Right forelimb (tissue), 1 donor: ENCODE measurements at places on chromosomes 1 and 21.

DNA sequence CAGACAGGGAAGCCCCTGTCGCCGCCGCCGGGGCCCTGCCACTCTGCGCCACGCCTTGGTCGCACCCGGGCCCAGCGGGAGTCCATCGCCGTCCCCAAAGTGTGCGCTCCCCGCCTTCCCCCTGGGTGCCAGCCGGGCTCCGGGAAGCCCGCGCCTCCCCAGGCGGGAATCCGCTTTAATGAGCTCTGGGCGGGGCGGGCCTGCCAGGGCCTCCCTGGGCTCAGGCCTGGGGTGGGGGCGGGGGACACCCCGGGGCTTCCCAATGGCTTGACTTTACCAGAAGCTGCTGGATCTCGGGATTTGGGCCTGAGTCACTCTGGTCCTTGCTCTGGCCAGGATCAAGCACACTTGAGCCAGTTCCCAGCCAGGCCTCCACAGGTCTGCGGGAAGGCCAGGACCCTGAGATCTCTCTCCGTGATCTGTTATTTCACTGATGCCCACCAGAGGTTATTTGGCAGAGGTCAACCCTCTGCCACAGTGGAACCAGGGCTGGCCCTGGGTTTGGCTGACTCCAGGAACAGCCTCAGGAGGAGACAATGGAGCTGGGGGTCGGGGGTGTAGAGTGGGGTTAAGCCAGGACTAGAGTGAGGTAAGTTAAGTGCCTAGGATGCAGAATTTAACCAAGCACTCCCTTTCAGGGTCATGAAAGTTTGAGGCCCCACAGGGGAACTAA is 178.4 kb upstream of the EDN2 start:
- peak; percentile 67 for DNase-seq

DNA sequence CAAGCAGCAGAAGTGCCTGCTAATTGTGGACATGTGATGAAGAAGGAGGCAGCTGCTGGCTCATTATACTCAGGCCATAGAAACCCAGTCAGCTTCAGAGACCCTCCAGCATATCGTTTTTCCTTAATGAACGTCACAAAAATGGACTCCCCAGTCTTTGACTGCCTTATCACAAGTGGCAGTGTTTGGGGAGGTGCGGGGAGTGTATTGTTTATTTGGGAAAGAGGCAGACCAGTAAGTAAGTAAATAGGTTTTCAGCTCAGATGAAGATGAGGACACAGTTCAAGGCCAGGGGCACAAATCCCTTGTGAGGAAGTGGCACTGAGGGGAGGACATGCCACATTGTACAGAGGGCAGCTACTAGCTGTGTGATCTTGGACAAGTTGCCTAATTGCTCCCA is 43.5 kb upstream of the NRDC start:
- DNase-seq = no peak

GRCh38 chr1:85373378-85373708 is 91.6 kb downstream of the DDAH1 start:
- DNase-seq = no peak

GRCh38 chr1:192810253-192810880 is 1.5 kb downstream of the RGS2 start:
- DNase-seq = peak; percentile 53

DNA sequence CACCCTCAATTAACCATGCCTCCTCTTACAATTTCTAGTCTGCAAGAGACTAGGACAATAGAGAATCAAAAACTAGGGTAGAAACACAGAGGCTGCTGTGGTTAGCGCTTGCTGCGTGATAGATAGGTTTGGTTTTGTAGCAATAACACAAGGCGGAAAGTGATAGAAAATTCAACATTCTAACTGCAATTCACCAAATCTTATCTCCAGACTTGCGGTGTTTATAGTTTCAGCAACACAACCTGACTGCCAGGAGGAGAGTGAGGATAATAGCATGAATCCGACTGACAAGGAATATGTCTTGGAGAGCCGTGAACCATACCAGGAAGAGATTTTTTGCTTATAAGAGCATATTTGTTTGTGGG is 30.7 kb upstream of the IFNAR2 start:
- no peak for DNase-seq

DNA sequence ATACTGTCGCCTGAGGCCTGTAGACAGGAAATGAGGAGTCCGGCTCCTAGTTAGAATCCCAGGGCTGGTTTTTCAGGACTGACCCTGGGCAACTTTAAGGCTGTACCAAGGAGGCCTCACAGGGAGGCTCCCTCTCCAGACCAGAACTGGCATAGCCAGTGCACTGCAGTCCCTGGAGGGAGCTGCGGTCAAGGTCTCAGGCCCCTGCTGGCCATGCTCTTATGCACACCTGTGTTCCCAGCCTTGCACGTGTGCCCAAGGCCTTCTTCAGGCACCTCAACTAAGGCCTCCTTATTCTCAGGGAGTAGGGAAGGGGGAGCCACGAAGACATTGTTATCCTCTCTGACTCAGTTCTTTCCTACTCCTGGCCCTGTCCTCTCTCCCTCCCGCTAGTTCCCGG is 22.0 kb upstream of the IFNAR1 start:
- no peak for DNase-seq

GRCh38 chr21:45026066-45026745 is 48.2 kb upstream of the ADARB1 start:
- no peak for DNase-seq

- DNase-seq = no peak
Measured at GRCh38 chr1:207821464-207822045, 69.7 kb downstream of the CD46 start.

GRCh38 chr1:145891143-145891542 is 5.5 kb upstream of the ANKRD35 start:
- no peak for DNase-seq

- no peak for DNase-seq
Measured at GRCh38 chr21:38139380-38140168, 117.2 kb upstream of the KCNJ15 start.

DNA sequence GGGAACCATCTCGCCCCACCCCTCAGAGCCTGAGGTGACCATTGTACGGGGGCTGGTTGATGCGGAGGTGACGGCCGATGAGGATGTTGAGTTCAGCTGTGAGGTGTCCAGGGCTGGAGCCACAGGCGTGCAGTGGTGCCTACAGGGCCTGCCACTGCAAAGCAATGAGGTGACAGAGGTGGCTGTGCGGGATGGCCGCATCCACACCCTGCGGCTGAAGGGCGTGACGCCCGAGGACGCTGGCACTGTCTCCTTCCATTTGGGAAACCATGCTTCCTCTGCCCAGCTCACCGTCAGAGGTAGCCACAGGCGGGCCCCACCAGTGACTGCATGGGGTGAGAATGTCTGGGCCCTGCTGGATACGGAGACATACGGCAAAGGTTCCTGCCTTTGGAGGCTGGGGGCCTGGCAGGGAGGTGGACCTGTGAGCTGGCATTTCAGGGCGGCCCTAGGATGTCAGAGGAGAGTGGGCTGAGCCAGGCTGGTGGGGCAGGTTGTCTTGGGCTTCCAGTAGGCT is 98.5 kb downstream of the TRIM11 start:
- DNase-seq = peak; percentile 46
